ENCODE measurements at places on chromosomes 5 and 9.

GRCh38 chr5:131991593-131992324, 19.7 kb downstream of the ACSL6 start:
- no peak for DNase-seq

GRCh38 chr5:90141984-90142383, 267.6 kb downstream of the CETN3 start:
- no peak for DNase-seq

DNA sequence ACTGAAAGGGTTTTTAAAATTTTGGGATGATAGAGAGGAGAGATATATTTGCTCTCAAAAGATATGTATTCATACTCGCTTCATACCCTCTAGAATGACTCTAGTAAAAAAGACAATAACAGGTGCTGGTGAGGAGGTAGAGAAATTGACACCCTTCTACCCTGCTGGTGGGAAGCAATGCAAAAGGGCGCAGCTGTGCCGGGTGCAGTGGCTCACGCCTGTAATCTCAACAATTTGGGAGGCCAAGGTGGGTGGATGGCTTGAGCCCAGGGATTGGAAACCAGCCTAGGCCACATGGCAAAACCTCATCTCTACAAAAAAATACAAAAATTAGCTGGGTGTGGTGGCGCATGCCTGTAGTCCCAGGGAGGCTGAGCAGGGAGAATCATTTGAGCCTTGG, 33.9 kb upstream of the NXNL2 start:
- DNase-seq, result no peak

DNA sequence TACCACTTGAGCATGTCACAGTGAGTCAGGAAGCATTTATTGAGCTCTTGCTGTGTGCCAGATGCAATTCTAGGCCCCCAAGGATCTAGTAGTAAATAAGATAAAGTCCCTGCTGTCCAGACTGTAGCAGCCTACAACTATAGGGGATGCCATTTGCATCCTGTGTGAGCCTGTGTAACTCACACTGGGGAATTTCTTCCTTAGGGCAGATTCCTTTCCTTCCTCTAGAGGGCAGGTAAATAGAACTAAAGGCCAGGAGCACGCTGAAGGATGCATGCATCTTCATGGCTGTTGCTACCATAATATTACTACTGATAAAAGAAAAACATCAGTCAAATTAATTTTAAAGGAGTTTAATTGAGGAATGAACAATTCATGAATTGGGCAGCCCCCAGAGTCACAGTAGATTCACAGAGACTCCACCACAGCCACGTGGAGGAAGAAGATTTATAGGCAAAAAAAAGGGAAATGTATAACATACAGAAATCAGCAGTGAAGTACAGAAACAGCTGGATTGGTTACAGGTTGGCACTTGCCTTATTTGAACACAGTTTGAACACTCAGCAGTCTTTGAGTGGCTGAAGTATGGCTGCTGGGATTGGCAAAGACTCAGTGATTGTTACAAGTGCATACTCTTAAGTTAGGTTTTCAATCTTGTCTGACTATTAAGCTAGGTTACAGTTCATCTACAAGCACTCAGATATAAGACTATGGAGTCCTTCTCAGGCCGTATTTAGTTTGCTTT, 98.9 kb downstream of the ACTL7B start:
- no peak for DNase-seq

- DNase-seq, result no peak
Observed at GRCh38 chr9:135813671-135814290, 93.6 kb downstream of the CAMSAP1 start.

GRCh38 chr9:88685966-88686365, 151.0 kb downstream of the NXNL2 start:
- DNase-seq, result no peak

- DNase-seq, result no peak
Observed at GRCh38 chr9:123834218-123834888, 95.6 kb downstream of the DENND1A start.

- DNase-seq, result no peak
Observed at GRCh38 chr5:115100319-115100955, 69.3 kb downstream of the TRIM36 start.

GRCh38 chr5:174189654-174190541, 144.4 kb downstream of the NSG2 start:
- no peak for DNase-seq

DNA sequence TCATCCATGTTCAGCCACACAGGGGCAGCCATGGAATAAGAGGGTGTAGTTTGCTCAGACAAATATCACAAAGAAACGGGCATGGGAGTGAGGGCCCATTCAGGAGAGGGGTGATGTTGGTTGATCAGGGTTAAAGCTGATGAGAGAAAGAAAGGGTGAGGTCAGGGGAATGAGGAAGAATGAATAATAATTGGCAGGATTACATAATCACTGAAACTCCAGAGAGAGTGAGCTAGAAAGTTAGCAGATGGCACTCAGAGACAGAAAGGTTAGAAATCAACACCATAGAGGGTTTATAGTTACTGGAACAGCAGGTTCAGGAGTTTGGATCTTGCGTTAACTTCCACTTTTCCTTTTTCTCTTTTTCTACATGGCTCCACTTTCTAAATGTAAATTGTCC, 113.9 kb downstream of the TAF11L14 start:
- no peak for DNase-seq

- DNase-seq, result no peak
Observed at GRCh38 chr5:114649878-114650277, 288.0 kb downstream of the KCNN2 start.

- no peak for DNase-seq
Observed at GRCh38 chr5:149203921-149204441, 62.7 kb downstream of the ABLIM3 start.

DNA sequence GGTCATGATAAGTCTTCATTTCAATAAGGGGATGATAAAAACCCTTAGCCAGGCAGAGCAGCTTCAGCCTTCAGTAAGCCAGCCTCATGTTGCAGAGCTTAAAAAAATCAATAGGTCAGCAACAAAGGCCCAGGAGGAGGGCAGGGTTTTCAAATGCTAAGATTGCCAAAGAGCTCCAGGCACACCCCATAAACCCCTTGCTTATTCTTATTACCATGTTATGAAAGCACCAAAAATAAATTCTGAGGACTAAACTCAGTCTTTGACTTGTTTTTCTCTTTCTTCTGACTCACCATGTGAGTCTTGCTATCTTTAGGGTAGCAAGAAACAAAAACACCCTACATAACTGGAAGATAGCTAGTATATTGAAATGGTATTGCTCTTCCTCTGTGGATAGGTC, 317.1 kb downstream of the KCTD16 start:
- DNase-seq, result no peak

DNA sequence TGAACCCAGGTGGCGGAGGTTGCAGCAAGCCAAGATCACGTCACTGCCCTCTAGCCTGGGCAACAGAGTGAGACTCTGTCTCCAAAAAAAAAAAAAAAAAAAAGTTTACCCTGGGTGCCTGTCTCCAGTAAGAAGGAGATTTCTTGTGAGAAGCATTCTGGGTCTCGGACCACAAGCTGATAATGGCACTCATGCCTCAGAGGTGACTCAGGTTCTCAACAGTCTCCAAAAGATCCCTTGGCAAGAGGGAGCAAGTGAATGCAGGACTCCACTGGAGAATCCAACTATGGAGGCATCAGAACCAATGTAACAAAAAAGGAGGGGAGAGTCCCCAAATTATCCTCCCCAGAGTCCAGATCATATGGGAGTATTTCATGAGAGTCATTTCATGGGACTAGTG, 106.0 kb upstream of the LRRTM2 start:
- DNase-seq, result no peak

GRCh38 chr9:94911986-94912635, 185.6 kb downstream of the AOPEP start:
- DNase-seq, result no peak

- no peak for DNase-seq
Observed at GRCh38 chr5:181027452-181028031, 12.5 kb upstream of the BTNL9 start.

DNA sequence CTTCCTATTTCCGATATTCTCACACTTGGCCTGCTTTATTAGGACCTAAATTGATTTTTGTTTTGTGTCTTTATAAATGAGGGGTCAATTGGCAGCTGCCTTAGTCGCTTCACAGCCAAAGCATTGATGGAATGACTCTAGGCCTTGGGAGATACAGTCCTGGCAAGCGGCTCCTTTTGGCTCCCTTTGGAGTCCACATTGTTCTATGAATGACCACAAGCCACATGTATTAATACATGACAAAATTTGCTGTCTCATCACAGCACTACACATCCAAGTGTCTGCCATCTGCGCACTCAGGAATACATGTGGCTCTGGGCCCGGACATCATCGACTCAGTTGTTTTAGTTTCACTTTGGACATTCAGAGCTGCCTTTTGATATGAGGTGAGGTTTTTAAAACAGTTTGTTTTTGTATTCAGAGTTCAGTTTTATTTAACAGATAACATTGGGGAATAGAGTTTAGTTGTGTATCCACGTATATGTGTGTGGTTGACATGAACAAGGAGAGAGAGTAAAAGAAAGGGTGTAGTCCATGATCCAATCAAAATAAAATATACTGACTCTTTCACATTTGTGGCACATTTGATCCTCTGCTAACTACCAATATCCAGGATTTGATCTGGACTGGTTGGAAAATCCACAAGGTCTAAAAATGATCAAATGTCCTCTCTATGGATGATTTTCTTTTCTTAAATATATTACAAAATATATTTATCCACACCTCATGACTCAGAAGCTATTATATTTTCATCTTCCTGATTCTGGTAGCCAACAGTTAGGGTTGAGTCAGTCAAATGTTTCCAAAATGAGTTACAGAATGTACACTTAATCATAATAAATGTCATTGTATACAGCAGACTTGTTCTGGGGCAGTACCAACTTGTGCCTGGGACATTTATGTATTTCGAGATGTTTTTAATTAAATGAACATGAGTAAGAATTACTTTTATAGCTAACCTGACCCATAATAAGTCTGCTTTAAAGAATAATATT, 114.0 kb upstream of the MTAP start:
- no peak for DNase-seq

GRCh38 chr5:133298447-133298846, 246.6 kb downstream of the HSPA4 start:
- DNase-seq, result no peak

DNA sequence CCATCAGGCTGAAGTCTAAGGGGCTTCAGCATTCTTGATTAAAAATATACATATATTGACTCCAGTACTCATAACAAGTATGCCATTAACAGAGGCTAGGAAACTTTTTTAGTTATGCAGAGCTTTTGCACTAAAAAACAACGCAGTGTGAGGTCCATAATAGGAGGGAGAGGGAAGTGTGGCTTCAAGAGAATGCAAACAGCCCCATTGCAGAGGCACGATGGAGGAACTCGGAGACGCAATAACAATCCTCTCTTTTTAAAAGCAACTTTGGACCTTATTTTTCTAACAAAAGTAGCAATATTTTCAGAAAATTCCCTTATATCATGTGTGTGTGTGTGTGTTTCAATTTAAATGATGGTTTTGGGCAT, 150.0 kb upstream of the PTCH1 start:
- no peak for DNase-seq

DNA sequence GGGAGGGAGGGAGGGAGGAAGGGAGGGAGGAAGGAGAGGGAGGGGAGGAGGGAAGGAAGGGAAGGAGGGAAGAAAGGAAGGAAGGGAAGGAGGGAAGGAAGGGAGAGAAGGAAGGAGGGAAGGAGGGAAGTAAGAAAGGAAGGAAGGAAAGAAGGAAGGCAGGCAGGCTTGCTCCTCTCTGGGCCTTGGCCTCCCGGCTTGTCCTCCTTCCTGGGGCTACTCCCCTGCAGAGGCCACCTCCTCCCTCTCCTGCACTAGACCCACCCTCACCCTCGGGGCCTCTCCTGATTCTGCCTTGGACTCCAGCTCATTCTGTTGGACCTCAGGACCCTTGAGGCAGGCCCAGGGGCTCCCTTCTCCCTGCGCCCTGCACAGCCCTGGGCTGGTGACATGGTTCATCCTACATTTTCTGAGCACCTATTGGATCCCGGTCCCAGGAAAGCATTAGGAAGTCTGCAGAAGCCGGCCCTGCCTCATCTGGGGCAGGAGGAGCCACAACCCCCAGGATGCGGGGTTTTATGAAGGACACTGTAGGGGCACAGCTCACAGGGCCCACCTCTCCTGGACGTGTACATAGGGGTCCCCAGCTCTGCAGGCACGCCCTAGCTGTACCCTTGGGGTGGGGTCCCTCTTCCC, 23.0 kb downstream of the LHX3 start:
- no peak for DNase-seq

DNA sequence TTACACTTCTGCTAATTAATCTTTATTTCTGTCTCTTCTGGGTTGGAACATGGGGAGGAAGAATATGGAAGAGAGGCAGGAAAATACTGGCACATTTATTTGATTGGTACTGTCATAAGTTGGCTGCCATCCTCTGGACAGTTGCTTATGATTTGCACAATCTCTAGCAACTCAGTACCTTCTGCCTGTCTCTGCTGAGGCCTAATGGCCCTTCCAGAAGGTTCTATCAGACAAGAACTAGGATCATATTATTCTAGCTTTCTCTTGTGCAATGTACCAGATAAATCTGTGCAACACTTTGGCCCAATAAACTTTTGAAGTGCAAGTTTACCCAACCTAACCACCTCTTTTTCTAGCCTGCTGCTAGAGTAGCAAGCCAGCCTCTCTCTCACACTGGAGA, 335.0 kb downstream of the ARRDC3 start:
- no peak for DNase-seq

- peak; percentile 52 for DNase-seq
Observed at GRCh38 chr9:72362118-72362531, 2.9 kb downstream of the ZFAND5 start.

- no peak for DNase-seq
Observed at GRCh38 chr9:26339796-26340195, 552.8 kb downstream of the CAAP1 start.

Data from midbrain (tissue), 1 donor.